T-helper 17 cell (primary cell): ENCODE measurements at places on chromosomes 3 and 15.
A peak's percentile ranks its signal among the peaks of the same experiment; 100 is the strongest.

DNA sequence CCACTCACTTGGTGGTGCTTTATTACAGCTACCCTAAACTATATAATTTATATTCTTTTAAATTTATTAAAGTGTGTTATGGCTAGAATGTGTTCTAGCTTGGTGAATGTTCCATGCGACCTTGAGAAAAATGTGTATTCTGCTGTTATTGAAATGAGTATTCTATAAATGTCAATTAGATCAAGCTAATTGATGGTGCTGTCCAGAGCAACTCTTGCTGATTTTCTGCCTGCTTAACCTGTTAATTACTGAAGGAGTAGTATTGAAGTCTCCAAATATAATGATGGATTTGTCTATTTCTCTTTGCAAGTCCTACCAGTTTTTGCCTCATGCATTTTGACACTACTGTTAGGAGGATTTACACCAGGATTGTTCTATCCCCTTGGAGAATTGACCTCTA lies 3.2 kb upstream of the TEX9 start:
- no peak for DNase-seq

DNA sequence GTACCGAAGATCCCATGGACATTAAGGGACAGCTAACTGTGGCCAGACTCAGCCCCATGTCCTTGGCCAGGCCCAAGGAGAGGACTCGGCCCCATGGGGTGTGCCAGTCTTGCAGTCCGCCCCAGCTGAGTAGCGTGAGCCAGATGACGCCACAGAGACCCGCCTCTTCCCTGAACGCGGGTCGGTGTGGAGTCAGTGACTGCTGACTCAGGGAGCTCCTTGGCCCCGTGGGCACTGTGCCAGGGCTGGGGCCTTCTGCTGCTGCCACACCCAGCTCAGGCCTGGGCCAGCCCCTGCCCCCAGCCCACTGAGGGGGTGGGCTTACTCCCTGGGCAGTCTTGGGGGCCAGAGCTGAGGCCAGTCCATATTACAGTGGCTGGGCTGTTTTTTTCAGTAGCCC lies 52.8 kb downstream of the PLXNA1 start:
- DNase-seq = no peak

DNA sequence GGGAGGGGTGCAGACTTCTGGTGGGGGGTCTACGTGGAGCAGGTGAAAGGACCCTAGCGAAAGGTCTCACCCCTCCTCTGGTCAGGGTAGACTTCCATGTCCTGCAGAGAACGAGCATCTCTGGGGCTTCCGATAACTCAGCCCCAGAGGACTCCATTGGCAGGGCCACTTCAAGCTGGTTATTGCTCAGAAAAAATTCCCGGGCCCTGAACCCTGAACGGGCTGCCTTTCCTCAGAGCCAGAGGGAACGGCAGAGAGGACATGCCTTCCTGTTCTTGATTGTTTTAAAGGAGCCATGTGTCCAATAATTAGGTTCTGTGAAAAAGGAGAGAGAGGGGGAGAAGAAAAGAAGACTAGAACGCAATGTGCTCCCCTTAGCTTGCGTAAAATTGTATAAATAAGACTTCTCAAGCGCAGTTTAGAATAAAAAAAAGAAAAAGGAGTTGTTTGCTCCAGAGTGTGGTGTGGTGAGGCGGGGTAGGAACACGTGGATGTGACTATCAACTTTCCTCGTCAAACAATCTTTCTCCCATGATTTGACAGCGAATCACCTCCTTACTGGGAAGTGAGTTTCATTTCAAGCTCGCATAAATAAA lies 193.4 kb upstream of the UBE2E1 start:
- no peak for DNase-seq

GRCh38 chr3:146152834-146153233 lies 8.2 kb downstream of the PLOD2 start:
- DNase-seq = no peak

GRCh38 chr3:129017484-129017899 lies 16.4 kb downstream of the EFCC1 start:
- no peak for DNase-seq

- no peak for DNase-seq
These were observed 44.8 kb downstream of the ROPN1B start for GRCh38 chr3:126013751-126014156.

- no peak for DNase-seq
These were observed 38.4 kb downstream of the CFAP100 start for GRCh38 chr3:126433105-126433430.

DNA sequence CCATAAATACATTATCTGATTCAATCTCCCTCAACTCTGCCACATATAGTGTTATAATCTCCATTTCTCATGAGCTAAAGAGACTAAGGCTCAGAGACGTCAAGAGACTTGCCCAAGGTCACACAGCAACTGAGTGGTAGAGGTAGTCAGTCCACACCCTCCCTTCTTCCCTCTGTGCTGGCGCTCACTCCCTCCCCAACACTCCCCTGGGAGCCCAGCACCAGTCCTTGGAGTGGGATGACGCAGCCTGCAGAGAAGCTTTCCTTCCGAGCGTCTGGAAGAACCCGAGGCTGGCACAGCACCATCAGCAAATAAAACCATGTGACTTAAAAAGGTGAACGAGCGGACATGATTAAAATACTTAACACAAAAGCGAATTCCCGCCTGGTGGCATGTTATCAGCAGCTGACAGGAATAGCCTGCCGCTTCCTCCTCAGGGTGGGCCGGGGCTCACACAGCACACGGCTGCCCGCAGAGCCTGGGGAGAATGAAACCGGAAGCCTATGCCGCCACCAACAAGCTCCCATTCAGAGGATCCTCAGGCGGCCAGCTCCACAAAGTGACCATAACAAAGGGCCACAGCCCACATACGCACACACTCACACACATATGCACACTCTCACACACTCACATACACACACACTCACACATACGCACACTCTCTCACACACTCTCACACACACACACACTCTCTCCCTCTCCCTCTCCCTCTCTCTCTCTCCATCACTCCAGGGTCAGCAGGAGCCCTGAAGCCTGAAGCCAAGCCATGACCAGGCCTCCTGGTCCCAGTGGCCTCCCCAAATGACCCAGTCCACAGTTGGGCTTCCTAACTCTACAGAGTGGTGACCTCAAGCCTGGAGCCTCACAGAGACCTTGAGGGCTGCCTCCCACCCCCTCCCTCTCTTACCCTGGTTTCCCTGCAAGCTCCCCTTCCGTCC lies 120.5 kb downstream of the XXYLT1 start:
- no peak for DNase-seq

DNA sequence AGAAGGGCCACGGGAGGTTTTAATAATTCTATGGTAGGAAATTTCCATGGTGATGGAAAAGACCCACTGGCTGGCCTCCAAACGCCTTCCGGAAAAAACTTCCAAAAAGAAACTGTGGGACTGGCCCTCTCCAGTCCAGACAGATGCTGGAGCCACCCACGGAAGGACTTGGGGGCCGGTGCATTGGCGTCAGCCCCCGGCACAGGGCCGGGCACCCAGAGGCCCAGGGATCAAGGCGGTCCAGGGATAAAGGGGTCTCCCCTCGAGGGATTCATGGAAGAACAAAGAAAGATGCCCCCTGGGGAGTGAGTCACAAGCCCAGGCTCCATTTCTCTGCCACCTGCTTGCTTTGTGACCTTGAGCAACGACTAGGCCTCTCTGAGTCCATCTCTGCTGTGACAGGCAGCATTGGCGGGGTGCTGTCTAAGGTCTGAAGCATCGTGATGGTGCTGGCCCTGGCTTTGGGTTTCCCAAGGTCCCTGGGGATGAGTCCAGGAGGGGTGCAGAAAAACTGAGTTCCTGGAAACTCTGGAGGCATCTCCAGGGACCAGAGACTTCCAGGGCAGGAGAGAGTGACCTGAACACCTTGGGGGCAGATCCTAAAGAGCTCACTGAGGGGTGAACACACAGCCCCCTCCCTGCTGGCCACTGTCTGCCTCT lies 21.6 kb downstream of the ATP2B2 start:
- DNase-seq = no peak

GRCh38 chr3:101123081-101123480 lies 129.9 kb upstream of the ABI3BP start:
- DNase-seq = no peak

DNA sequence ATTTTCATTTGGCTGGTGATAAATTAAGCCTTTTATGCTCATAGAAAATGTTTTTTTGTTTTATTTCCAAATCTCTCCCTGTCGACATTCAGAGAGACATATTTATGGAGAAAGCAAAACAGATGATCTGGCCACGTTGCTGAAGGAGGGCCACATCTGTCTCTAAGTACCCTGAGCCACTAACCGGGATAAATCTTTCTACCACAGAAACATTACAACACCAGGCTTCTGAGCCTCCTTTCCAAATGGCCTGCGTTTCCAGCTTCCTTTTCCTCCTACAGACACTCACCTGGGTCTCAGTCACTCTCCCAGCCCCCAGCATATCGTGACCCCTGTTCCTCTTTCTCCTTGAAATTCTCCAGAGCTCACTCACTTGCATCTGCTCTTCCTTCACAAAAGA lies 161.0 kb downstream of the ARRDC4 start:
- no peak for DNase-seq

DNA sequence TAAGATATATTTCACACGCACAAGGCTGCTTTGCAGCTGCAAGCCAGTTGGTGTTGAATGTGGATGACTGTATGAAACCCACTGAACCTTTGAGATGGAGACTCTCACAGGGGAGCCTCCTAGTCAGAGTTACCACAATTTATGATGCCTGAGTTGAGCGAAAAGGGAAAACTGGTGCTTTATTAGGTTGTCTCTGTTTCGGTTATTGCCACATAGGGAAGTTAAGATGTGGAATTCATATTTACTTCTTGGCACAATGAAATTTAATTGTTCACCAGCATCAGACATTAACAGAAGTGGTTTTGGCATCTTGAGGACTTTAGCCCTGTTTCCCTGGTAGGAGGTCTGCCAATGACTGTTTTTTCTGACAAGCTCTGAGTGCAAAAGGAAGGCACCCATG lies 358.2 kb downstream of the SQOR start:
- no peak for DNase-seq

DNA sequence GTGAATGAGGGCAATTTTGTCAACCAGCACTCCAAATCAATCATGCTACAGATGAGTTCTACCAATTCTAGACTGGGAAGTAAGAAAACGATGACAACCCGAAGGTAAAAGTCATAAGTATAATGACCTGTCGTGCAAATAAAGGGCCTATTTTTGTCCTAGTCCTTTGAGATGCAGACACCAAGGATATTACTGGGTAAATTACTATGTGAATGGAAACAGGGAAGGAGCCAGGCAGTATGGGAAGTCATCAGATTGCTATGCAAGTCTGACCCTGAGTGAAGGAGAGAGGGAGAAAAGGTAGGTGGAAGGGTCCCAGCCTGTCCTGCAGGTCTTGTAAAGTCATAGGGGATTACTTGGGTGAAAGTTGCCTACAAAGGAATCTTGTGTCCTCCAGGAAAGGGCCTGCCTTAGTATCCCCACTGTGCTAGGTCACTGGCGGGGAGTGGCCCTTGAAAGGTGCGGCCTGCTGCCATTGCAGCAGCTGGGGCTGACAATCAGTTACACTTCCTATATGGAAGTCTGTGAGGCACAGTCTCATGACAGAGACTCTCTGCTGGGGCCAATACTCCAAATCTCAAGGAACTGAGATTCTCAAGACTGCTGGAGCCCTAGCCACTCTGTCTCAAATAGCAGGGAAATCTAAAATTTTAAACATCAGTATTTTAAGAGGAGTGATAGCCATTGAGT lies 149.9 kb upstream of the SLC2A2 start:
- DNase-seq = no peak

- DNase-seq = peak; percentile 87
These were observed at the start of gene RASGRP1 for GRCh38 chr15:38564557-38565286. Gene RASGRP1, minus strand, starts transcription at chr15:38564814. Its CDS starts 186 bp downstream, at chr15:38564628.

- no peak for DNase-seq
These were observed 256.4 kb downstream of the FAM43A start for GRCh38 chr3:194941956-194942511.
